ENCODE measurements at places on chromosomes 13 and 19.

- no peak for DNase-seq
Observed at GRCh38 chr19:2084993-2085720, 11.0 kb downstream of the MOB3A start.

GRCh38 chr19:19900139-19900728 is 512 bp upstream of the ZNF93 start:
- no peak for DNase-seq

DNA sequence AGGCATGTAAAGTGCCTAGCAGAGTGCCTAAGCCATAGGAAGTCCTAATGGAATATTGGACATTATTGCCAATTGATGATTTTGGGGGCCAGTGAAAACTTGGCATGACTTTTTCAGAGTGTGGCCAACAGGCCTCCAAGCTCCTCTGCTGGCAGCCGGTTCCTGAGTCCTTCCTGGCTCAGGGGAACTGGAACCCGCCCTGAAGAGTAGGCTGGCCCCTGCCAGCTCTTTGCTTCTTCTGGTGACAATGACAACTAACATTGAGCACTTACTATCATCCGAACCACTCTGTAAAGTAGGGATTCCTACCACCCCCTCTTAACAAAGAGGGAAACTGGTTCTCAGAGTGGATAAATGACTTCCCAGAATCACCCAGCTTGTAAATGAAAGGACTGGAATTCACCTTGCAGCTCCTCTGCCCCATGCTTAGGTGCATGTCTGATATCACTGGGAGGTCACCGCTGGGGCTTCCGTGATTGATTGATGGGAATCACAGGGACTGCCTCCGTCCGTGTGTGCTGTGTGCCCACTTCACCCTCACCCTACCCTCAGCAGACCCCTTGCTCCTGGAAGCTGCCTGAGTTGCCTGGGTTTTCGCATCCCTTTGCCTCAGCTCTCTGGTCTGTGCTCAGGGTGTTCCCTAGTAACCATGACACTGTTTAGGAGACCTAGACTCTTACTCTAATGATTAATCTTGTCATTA is 50.6 kb downstream of the TNFRSF19 start:
- DNase-seq, result no peak

- no peak for DNase-seq
Observed at GRCh38 chr13:44934724-44935123, 54.5 kb downstream of the NUFIP1 start.

- DNase-seq, result no peak
Observed at GRCh38 chr13:73696713-73697112, 437.5 kb downstream of the KLF12 start.

DNA sequence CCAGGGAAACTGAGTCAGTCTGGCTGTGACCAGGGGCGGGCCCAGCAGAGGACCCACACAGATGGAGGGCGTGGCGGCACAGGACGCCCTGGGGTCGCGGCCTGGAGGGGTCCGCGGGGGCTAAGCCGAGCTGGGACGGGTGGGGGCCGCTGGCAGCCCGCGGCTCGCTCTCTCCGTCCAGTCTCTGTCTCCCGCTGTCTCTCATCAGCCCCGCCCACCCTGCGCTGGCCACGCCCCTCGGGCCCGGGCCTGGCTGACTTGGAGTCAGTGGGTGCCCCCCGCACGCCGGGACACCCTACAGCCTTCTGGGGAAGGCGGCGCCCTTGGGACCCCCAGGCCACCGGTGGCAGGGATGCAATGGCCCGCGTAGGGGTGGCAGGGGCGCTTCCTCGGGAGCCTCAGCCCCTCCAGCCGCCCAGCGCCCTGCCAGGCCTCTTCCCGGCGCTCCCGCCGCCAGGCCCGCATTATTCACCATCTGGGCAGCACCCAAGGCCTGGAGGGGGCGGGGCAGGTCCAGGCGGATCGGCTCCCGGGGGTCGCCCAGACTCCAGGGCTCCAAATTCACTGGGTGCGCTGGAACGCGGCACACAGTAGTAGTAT is at the start of gene TBXA2R:
TBXA2R (minus strand) TSS at position 186 of the 600 bp plus-strand sequence. CDS start 6,241 bp downstream, outside the sequence.
- DNase-seq, result no peak

- no peak for DNase-seq
Observed at GRCh38 chr13:28325022-28325421, 169.9 kb downstream of the FLT1 start.

GRCh38 chr13:76889254-76889653 is 3.0 kb upstream of the KCTD12 start:
- no peak for DNase-seq

GRCh38 chr19:10637894-10638293 is 12.5 kb downstream of the SLC44A2 start:
- no peak for DNase-seq

DNA sequence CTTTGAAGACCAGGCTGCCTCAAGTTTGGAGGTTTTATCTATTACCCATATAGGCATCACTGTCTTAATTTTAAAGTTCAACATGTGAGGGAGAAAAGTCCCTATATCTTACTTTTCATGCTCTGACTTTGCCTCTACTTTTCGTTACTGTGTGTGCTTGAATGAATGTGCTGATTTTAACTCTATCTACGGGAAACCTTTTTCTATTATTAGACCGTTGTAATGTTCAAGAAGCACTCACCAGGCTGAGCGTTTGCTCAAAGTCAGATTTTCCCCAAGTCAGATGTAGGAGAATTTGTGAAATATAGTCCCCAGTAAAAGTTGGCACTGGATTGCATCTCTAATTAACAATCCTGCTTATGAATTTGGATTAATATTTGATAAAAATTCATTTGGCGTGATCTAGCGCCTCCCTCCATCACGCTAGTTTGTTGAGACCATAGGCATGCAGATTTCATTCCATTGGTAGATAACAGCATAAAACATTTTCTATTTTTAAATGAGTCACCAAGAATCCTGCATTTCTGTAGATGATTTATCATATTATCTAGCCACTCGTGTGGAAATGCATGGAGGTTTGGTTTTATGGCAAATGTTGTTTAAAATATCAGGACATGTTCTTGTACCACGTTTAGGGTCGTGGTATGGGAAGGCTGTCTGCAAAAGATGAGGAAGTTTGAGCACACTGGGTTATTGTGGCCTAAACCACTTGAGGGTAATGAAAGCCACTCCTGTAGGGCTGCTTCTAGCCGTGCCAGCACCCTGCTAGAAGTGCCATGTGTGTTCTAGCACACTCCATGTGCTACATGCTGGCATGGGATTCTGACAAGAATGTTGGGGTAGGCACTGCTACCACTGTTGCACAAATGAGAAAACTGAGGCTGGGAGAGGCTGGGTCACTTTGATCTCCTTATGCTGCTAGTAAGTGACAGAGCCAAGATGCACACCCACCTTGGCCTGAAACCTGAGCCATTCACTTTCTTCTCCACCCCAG is 179.4 kb downstream of the FGF9 start:
- DNase-seq, result no peak

- DNase-seq, result no peak
Observed at GRCh38 chr19:17419154-17419620, 660 bp upstream of the MVB12A start.

DNA sequence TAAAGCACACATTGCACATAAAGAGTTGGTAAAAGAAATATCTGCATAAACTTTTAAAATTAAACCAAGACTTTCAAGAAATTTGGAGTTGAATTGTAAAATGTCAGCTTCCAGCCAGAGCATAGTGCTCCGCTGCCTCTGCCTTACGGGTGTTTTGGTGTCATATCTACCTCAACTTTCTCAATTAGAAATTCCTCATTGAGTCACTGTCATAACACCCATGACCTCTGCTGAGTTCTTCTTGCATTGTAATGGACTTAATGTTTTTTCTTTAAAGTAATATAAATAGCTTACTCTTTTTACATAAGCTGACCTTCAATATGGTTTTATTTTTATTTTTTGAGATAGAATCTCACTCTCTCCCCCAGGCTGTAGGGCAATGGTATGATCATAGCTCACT is 551.0 kb upstream of the NBEA start:
- DNase-seq, result no peak

DNA sequence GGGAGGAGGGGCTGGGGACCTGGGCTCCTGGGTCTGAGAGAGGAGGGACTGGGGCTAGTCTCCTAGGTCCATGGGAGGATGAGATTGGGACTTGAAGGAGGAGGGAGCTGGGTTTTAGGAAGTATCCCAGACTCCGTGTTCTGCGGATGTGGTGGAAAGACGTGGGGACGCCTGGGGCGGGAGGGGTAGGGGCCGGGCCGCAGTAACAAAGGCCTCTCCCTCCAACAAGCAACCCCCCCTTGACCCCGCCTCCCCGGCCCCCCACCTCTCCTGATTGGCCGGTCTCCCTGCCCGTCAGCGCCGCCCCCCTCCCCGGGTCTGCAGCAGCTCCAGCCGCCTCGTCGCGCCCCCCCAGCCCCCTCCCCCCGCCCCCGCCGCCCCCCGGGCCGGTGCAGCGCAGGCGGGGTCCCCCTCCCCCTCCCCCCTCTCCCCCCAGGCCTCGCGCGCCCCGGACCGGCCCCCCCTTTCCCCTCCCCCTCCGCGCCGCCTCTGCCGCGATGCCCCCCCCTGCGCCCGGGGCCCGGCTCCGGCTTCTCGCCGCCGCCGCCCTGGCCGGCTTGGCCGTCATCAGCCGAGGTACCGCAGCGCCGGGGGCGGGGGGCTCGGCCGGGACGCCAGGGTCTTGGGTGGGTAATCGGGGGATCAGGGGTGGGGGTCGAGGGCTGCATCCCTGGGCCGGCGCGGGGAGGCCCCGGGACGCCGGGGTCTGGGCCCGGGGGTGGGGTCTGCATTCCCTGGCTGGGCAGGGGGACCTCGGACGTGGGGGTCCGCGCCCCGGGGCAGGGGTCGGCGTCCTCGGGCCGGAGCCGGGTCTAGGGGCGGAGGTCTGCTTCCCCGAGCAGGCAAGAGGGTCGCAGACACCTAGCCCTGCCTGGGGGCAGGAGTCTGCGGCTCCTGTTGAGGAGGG is at the start of gene IGLON5:
IGLON5 (plus strand) TSS at position 294 of the 907 bp plus-strand sequence; CDS start at position 498, 204 bp downstream.
- no peak for DNase-seq

DNA sequence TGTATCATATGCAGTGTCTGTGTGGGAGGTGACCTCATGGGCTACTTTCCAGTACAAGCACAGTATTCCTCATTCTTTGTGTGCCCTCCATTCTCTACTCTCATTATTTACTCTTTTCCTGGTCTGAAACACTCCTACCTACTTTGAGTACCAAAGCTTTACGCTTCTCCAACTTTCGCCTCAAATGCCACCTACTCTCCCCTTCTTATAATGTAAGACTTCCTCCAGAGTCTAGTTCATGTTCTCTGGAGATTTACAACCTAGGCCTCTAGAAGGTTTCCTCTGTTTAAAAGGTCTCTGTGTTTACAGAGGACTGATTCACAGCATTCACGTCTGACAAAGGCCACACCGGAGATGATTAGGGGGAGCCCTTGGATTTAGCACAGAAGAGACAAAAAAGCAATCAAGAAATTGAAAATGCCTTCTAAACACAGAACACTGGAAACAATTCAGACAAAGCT is 302.0 kb downstream of the KLF12 start:
- no peak for DNase-seq

DNA sequence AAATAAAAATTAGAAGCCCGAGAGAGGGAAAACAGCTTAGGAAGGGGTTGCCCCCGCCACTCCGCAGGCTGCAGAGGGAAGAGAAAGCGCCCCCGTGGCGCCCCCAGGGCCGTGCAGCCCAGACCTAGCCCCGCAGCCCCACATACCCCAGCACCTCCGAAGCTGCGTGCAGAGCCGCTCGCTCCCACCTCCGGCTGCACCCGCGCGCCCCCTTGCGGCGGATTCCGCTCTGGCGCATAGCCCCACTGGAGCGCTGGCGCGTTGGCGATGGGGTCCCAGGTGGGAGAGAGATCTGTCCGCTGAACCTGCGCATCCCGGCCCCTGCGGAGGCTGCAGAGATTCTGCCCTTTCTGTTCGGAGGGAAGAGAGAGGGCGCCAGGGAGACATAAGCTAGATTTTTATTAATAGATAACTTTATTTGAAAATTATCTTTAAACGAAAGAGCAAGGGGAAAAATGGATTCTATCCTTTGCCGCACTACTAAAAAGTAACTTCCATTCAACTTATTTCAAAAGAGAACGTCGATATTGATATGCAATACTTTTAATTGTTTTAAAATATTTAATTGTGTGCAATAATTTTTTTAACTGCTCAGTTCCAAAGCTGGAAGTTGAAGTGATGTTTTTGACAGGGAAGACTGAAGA is 11.7 kb upstream of the CLN5 start:
- no peak for DNase-seq

DNA sequence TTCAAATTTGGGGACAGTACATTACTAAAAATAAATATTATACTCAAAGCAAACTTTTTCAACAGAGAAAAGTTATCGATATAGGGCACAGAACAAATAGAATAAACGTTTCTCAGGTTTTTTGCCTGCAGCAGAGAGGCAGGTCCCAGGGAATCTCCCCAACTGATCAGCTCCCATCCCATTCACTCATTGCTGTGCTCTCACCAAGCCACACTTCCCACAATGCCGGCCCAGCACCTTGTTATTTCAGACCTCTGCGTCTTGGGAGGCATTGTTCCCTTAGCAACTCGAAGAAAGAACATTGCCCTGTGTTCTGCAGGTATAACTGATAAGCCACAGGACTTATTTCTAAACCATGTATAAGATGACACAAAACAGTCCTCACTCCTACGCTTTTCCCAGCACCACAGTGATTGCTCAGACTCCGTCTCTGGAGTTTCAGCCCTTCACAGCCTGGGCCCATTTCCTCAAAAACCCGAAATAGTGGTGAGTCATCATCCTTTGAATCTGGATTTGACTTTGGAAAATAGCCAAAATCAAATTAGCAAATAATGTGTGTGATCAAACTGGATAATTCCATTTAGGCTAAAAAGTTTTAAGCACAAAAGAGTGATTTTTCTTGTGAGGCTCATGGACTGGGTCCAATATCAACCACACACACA is 100.4 kb downstream of the DCLK1 start:
- no peak for DNase-seq

DNA sequence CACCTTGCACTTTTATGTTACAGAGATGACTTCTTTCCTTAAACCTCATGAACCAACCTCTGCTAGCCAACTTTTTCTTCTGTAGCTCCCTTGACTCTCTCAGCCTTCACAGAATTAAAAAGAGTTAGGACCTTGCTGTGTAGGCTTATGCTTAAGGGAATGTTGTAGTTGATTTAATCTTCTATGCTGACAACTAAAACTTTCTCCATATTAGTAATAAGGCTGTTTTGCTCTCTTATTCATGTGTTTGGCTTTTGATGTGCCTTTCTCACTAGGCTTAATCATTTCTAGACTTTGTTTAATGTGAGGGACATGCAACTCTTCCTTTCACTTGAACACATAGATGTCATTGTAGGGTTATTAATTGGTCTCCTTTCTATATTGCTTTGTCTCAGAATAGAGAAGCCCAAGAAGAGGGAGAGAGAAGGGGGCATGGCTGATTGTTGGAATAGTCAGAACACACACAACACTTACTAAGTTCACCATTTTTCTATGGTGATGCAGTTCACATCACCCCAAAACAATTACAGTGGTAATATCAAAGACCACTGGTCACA is 509.5 kb downstream of the UQCRFS1 start:
- DNase-seq, result no peak

DNA sequence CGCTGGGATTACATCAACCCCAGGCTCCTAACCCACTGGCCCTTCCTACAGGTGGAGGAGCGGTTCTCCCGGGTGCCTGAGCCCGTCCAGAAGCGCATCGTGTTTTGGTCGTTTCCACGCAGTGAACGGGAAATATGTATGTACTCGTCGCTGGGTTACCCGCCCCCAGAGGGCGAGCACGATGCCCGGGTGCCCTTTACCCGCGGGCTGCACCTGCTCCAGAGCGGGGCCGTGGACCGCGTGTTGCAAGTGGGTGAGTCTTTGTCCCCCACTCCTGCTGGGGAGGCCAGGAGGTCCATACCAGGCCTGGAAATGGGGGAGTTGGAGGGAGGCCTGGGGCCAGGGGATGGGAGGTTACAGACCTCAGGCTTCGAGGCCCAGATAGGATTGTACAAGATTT is 4.4 kb downstream of the ZSWIM4 start:
- DNase-seq, result no peak

GRCh38 chr13:48431431-48431830 is 18.5 kb upstream of the LPAR6 start:
- DNase-seq, result no peak

Measured in NCI-H510A (cell line).